ENCODE measurements at places on chromosomes 3 and 15. TPM values are rescaled to one million over a fixed set of nuclear protein-coding genes. Genes with fewer than 3 reads are reported as not detected.
A peak's percentile ranks its signal among the peaks of the same experiment; 100 is the strongest.

DNA sequence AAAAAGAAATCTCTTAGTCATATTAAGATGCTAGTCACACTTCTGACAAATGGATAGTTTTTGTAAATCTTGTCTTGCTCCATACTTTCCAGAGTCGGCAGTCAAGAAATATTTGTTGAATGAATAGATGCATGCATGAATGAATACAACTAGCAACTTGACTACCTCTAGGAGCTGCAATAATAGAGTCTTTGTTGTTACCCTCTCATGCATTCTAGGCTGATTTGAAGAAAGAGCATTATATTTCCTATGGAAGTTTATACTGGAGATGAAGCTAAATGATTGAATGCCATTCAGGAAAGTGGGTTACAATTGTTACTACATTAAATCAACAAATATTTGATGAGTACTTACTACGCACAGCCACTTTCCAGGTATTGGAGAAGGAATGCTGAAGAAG lies 18.1 kb upstream of the TRAT1 start:
- DNase-seq, result no peak

GRCh38 chr15:93033434-93034045 lies 55.5 kb downstream of the RGMA start:
- DNase-seq, result peak; percentile 2

DNA sequence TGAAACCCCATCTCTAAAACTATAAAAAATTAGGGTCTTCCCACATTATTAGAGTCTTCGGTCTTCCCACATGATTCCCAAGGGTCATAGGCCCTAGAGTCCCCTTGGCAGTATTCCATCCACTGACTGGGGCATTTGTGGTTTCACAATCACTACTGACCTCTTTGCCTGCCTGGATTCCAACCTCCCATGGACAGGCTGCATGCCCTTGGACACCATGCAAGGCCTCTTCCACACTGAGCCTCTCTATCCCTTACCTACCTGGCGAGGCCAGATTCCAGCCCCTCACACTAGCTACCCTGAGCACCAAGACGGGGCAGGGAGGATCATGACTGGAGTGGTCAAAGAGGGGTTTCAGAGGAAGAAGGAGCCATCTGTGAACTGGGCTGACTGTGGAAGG lies 64.4 kb downstream of the SRGAP3 start:
- no peak for DNase-seq

DNA sequence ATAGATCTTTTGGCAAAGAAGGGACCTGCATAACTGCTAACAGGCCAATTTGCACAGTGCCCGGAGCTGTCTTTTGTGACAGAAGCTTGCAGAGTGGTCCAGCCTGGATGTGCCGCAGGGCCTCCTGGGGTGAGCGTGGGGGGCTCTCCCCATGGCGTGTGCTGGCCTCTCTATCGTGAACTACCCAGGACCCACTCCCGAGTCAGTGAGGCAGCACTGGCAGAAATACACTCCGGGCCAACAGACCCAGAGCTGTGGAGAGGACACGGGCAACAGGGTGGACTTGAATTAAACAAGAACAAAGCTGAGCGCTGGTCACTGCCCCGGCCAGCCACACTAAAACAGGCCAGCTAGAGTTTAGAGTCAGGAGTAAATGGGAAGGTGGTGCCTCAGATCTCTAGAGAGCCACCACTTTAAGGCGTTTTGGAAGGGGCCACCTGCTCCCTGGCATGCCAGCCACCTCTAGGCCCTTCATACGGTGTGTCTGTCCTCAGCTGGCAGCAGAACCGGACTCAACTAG lies 152.1 kb downstream of the KLF13 start:
- peak; percentile 18 for DNase-seq

DNA sequence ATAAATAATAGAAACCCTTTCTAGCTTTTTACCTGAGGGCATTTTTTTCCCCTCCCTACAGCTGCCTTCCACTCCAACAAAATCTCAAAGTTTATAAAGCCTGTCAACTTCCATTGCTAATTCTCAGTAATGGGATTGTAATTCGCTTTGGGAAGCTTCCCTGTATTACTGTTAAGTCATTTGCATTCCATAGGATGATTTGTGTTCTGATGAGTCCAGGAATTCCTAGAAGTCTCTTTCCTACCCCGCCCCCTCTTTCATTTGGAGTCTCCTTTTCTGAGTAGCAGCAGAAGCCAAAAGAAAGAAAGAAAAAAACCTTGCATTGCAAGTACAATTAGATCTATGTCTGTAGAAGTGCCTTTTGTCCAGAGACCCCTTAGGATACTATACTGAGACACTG lies 1033.3 kb downstream of the IGSF11 start:
- no peak for DNase-seq

SCG5 gene
- 250 TPM for total RNA-seq

- DNase-seq, result no peak
Measured at GRCh38 chr15:63969652-63970421, 76.4 kb downstream of the DAPK2 start.

- DNase-seq, result peak; percentile 46
Measured at GRCh38 chr3:179323197-179324110, 623 bp downstream of the ZNF639 start.

DNA sequence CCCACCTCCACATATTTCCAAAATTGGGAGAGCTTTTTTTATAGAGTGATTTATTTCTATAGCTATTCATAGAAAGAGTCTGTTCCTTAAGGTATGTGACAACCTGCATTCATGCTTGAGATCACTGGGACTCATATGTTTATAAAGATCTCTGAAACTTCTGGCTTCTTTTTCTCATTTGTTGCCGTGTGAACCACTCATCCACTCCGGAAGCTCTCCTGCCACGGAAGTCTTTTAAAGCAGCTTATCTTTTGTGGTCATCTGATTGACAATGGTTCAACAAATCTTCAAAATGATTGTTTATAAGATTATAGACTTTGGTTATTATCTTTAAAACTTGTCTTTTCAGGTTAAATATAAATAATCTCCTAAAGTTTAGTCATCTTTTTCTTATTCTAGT lies 260.5 kb downstream of the C3orf38 start:
- DNase-seq, result no peak

DNA sequence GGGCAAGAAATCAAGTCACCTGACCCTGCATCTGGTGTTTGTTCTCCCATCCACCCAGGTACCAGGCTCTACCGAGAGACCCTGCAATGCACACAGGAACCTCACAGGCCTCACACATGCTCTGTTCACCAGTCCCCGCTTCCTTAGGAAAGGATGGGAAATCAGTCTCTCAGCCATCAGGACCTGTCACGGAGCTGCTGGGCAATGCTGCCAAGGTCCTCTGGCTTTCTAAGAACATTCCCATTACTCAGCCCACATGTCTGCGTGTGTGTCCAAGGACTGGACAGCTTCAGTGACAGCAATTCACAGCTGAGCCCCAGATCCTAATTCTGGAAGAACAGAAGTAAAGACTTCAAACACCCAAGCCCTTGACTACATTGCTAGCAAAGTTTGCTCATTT lies 6.5 kb upstream of the SRGAP3 start:
- DNase-seq, result no peak

DNA sequence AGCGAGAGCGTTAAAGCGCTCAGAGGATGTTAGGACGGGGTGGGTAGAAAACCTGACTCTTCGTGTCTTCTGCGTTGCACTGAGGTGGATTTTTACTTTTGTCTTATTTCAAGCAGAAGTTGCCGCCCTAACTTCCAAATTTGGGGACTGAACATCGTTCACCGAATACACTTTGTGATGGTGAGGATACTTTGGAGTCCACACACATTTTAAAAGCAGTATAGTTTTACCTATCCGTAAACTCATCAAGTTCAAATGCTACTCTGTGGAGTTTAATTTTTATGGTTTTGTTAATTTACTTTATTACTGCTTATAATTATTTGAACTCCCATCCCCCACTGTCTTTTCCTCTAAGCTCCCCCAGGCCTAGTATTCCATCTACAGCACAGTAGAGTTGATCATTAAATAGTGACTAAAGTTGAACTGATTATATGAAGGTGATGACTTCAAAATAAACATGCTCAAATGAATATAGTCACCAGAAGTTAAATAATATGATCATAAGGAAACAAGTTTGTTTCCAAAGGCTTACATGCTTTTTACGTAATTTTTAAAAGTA lies 617 bp upstream of the EOGT start:
- no peak for DNase-seq

MAP6D1 gene
- total RNA-seq, result 91.7 TPM

TCTA gene
- total RNA-seq, result 37.3 TPM

DNA sequence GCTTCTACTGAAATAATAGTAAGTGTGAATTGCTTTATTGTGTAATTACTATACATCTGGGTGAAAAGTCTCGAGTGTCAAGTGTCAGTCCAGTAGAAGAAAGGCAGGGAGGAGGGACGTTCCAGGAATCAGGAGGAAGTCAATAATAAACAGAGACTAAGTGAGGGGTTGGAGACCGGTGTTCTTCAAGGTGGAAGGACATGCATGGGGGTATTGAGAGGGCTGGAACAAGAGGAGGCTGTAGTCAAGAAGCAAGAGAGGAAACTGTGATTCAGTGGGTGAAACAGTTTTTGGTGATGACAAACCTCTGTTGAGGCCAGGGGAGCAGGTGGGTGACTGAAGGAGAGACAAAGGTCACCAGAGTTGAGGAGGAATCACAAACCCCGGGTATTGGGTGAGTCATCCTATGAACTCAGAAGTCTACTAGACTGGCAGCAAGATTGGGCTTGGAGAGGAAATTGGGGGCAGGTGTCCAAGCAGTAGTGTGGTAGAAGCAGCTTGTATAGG lies 11.6 kb upstream of the SCAMP5 start:
- DNase-seq, result no peak

DNA sequence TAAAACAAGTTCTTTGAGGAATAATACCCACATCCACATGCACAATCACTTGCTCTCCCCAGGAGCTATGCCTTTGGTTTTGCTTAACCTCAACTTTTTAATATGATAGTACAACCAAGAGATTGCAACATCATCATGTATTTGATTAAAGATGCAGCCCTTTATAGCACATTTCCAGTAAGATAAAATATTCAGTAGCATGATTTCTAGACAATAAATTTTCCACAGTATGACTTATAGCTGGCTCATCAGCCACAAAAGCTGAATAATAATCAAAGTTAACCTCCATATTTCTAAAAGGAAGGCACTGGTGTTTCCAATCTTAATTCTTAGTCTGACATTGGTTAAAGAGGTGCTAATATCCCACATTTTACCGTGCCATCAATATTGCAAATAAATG lies 622.5 kb downstream of the TBL1XR1 start:
- DNase-seq, result no peak

RNF13 gene
- 237 TPM for total RNA-seq

SLC15A2 gene
- total RNA-seq, result 31.8 TPM

DNA sequence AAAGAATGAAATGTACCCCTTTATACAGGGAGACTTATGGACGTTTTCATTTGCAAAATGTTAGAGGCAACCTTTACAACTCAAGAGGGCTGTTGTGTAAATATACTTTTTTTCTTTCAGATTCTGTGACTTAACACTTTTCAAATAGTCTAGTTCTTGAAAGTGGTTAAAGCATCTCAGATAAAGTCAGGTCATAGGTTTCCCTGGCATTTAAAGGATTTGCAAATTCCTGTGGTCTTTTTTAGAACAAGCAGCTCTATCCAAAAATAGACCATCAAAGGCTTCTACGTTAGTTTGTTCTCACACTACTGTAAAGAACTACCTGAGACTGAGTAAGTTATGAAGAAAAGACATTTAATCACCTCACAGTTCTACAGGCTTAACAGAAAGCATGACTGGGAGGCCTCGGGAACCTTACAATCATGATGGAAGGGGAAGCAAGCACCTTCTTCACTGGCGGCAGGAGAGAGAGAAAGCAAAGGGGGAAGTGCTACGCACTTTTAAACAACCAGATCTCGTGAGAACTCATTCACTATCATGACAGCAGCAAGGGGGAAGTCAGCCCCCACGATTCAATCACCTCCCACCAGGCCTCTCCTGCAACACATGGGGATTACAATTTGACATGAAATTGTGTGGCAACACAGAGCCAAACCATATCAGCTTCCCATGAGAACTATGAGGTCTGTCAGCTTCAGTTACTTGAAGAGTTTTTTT lies 23.3 kb upstream of the GABRR3 start:
- DNase-seq, result no peak

NR2F2 gene
- 29.5 TPM for total RNA-seq

DNA sequence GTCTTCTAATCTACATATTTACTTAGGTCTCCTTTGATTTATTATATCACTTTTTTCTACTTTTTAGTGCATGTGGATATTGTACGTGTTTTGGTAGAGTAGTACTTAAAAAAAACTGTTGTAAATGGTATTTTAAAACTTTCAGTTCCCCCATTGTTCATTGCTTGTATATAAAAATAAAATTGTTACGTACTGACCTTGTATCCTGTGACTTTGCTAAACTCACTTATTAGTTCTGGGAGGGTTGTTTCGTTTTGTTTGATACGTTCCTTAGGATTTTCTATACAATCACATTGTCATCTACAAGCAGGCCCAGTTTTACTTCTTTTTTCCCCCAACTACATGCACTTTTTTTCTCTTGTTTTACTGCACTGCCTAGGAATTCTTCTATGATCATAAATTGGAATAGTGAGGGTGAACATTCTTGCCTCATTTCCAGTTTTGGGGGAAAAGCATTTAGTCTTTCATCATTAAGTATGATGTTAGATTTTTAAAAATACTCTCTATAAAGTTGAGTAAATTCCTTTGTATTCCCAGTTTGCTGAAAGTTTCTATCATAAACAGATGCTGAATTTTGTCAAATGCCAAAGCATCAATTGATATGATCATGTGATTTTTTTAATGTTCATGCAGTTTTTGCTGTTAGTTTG lies 33.5 kb upstream of the ACKR4 start:
- no peak for DNase-seq

MINAR1 gene
- 3.1 TPM for total RNA-seq

- DNase-seq, result no peak
Measured at GRCh38 chr15:68558318-68559305, 20.2 kb upstream of the CORO2B start.

PFKFB4 gene
- total RNA-seq, result 8.4 TPM

DNA sequence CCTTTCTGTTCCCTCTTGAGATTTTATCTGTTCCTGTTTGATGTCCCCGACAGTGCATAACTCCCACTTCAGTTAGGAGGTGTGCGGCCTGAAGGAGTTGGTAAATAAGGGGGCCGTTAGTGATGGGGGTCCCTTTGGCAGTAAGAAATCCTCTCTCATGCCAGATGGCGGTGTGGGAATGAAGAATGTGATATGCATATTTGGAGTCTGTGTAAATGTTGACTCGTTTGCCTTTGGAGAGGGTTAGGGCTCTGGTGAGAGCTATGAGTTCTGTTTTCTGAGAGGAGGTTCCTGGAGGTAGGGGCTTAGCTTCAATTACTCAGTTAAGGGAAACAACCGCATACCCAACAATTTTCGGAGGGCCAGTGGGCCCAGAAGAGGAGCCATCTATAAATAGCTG lies 38.8 kb upstream of the RNF7 start:
- DNase-seq, result no peak

GOLGA6D gene
- not detected for total RNA-seq

GRCh38 chr3:42078677-42079076 lies 12.5 kb upstream of the TRAK1 start:
- no peak for DNase-seq

HDC gene
- 0.35 TPM for total RNA-seq

SFMBT1 gene
- total RNA-seq, result 11.9 TPM

DNA sequence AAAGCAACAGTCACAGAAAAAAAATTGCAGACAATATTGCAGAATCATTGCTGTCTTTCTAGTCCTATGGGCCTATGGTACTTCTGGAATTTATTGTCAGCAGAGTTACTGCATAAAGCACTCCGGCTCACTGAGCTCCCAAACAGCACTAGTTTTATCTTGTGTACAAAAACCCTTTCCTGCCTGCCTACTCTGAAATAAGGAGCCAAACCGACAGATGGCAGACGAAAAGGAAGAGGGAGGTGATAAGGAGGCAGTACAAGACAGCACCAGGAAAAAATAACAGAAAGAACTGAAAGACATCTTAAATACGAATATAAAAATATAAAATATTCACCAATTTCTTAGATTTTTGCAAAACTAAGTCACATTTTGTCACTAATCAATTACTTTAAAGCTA lies 15.6 kb downstream of the HERC1 start:
- DNase-seq, result no peak

WNT5A gene
- 9.3 TPM for total RNA-seq
